ENCODE measurements at places on chromosomes 13 and 19.
A peak's percentile ranks its signal among the peaks of the same experiment; 100 is the strongest.

DNA sequence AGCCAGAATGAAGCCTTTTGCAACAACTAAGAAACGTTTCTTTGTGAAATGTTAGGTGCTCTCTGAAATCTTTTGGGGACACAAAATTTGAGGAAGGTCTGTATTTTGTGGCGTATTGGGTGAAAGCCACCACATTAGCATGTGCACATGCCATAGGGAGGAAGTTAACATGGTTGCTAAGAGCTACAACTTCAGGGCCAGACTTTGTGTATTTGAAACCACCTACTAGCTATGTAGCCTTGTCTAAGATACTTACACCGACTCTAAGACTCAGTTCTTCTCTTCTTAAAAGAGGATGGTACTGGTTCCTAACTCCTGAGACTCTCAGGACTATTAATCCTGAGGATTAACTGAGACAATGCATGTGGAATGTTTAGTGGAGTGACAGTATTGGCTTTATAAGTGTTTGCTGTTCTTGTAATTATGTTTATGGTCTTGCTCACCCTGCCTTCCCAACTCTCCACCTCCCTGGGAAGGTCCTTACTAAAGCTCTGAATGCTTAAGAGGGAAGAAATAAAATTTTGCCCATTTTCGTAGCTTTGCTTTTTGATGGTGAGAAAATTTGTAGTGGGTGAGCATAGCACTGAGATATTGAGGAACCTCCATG is 15.5 kb downstream of the SERP2 start:
- no peak for DNase-seq

DNA sequence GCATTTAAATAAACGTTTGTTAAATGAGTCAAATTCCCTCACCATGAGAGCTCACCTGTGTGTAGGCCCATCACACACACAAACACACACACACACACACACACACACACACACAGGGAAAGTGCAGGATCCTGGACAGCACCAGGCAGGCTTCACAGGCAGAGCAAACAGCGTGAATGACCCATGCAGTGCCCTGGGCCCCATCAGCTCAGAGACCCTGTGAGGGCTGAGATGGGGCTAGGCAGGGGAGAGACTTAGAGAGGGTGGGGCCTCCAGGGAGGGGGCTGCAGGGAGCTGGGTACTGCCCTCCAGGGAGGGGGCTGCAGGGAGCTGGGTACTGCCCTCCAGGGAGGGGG is 8.5 kb upstream of the CEACAM5 start:
- DNase-seq = no peak

- no peak for DNase-seq
These were observed 13.3 kb downstream of the EXOC3L2 start for GRCh38 chr19:45231891-45232290.

DNA sequence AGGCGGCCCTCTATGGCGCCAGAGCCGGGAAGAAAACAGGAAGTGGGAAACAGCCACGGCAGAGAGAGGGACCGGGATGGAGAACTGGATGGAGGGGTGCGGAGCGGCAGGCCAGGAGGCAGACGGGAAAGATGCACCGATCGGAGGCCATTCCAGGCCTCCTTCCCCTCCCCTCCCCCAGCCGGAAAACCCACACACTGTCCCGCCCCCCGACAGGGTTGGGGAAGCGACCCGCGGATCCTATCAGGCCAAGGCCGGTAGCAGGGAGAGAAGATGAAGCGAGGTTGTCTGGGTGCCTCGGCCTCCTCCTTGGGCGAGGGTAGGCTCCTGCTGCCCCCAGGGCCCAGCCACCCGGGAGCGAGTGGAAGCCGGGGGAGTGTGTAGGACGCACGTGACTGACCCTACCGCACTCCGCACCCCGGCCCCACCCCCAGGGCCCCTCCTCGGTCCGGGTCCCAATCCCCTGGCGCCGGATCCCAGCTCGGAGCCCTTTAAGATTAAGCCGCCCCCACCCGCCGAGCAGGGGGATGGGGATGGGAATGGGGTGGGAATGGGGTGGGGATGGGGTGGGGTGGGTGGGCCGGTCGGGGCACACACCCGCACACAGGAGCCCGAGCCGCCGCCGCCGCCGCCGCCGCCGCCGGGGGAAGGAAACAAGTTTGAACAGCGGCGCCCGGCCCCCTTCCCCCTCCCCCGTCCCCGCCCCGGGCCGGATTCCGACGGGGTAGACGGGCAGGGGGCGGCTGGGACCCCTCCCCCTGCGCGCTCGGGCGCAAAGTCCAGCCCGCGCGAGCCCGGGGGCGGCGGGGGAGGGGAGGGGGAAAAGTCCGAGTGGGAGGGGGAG is 1.5 kb downstream of the ERF start:
- peak; percentile 36 for DNase-seq

- peak; percentile 70 for DNase-seq
These were observed at the start of gene GPC5 for GRCh38 chr13:91398413-91399188. GPC5 (plus strand) TSS chr13:91398621.

DNA sequence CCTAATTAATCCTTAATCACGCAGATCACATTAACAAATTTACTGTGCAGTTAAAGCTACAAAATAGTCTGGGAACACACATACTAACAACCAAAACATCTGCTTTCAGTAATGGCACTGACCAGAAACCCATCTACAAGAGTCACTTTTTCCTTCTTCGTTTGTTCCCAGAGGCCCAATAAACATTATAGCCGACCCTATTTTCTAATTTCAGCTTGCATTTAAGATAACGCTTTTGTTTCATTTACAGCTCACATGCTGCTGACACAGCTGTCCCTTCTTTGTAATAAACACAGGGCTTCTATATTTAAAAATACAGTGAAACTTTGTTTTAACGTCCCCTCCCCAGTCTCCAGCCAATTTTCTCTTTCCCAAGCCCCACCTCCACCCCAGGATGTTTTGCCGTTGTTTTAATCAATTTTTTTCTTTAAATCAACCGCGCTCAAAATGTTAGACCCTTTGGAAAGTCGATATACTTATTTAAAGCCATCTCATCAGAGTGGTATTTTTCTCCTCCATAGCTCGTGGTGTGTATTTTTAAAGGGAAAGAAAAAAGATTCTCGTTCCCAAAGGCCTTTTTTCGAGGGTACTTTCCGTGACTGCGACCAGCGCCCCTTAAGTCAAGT is 1.7 kb upstream of the WBP4 start:
- no peak for DNase-seq

DNA sequence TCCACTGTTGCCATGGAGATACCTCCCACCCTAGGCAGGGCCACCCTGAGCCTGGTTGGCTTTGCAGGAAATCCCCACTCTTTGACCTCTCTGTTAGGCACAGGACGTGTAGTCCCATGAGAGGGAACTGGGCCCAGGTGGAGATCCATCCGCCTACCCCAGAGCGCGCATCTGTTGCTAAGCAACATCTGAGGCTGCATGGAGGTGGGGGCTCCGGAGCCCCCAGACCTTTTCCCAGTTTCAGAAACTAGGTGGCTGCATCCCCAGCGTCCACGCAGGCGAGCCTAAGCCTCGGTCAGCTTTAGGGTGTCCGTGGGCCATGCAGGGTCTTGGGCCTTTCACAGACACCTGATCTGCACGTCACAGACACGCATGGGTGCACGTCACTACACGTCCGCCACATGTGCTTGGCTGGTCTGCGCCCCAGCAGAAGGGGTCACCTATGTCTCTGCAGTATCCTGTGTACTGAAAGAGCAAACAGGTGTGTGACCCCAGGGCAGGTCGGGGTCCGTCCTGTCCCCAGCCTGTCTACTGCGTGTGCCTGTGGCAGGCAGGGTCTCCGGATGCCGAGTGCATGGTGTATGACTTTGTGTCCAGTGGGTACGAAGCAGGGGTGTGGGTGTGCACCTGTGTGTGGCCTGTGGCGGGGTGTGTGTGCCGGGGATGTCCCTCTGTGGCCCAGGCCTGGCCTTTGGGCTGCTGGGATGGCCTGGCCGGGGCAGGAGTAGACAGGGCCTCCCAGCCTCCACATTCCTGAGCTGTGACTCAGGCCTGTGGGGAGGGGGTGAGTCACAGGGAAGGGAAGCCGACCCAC is 4.1 kb upstream of the CIRBP start:
- DNase-seq = peak; percentile 85

DNA sequence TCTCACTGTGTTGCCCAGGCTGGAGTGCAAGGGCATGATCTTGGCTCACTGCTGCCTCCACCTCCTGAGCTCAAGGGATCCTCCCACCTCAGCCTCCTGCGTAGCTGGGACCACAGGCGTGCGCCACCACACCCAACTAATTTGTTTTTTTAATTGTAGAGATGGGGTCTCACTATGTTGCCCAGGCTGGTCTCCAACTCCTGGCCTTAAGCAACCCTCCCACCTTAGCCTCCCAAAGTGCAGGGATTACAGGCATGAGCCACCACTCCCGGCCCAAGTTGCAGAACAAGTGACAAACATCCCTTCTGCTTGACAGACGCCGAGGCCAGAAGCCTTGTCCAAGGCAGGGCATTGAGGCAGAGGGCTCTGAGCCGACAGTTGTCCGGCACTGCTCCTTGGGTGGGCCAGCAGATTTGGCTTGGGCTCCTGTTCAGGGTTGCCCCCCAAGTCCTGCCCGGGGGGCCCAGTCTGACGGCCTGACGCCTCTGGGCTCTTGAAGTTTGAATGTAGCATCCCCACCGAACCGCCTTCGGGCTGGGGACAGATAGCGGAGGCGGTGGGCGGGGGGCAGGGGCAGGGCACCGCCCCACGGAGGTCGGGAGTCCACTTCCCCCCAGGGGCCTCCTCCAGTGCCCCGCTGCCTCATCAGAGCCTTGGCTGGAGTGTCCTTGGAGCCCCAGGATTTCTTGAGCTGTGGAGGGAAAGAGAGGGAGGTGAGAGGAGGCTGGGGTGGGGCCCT is 5.7 kb upstream of the SPACA4 start:
- DNase-seq = no peak

DNA sequence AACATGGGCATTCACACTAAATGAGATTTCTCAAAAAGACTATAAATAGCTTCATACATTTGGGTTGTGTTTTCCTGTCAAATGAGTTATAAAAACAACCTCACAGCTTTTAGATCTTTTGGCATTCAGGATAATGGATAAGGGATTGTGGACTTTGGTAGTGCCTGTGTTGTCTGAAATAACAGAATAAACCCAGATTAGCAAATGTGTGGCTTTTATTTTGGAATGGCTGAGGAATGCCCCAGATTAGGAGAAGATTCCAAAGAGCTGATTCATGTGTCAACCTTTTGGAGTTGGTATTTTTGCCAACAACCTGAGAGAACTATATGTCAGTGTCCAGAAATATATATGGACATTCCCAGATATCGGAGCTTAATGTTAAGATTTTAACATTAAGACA is 164.7 kb downstream of the MTUS2 start:
- no peak for DNase-seq

DNA sequence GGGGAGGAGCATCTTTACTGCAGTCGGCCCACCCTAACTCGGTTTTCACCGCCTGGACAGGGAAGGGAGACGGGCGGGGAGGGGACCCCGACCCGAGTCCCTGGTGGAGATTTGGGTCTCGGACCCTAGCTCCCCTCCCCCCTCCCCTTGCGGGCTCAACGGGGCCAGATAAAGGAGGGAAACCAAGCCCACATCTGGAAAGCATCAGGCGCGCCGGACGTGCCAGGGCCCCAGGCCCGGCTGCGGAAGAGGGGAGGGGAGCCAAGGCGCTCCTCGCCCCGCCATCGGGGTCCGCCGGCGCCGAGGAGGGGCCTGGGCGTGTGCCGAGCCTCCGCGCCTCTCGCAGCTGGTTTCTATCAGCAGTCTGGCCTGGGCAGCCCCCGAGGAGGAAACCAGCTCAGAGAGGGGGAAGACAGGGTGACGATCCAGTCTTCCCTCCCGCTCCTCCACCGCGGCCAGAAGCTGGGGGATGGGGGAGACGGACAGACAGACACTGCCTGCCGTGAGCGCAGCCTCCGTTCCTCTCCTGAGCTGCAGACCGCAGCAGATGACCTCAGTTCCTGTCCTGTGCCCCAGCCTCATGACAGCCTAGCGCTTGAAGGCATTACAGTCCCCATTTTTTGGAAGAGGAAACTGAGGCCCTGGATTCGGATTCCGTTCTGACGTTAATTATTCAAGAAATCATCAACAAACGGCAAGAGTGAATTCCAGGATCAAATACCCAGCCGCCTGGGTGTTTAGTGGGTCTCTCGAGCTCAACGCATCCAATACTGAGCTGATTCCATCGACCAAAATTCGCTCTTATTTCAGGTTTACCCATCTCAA is 3.6 kb upstream of the GNG8 start:
- peak; percentile 68 for DNase-seq

GRCh38 chr19:7515645-7516151 is at the start of gene ZNF358:
ZNF358 (plus strand) TSS chr19:7516103; CDS start chr19:7519243, 3,140 bp downstream.
- DNase-seq = peak; percentile 59

- DNase-seq = no peak
These were observed 18.2 kb upstream of the RNF113B start for GRCh38 chr13:98195054-98195791.

Data from HCEC 1CT (cell line).